ENCODE measurements at places on chromosomes 5 and 9.

GRCh38 chr5:61746831-61747575 is 414.9 kb downstream of the ZSWIM6 start:
- DNase-seq: no peak

DNA sequence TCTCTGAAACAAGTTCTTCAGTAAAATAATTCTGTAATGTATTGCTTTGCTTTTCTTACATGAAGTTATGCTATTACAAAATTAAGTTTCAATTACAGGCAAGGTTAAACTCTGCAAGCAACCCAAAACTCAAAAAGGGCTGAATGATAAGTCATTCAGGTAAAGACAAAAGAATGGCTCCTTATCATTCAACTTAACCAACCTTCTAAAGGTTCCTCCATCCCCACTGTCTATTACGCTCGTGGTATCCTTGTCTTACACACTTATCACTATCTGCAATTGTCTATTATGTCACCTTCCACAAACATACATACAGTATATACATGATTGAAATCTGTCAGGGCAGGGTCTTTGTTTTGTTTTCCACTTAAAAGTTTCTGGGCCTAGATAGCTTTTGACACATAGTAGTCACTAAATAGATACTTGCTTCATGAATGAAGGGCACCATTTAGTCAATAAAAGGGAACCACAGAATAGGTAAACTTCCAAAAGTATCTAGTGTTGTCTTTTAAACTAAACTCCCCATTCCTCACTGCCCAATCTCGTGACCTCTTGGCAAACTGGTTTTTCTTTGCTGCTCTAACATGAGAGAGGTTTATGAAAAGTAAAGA is 6.9 kb downstream of the RPL37 start:
- DNase-seq: no peak

GRCh38 chr9:132927704-132928103 is 16.7 kb downstream of the TSC1 start:
- no peak for DNase-seq

- DNase-seq: no peak
Observed at GRCh38 chr5:80934751-80935150, 25.4 kb upstream of the RASGRF2 start.

- DNase-seq: no peak
Observed at GRCh38 chr5:122142480-122143164, 13.3 kb downstream of the ZNF474 start.

DNA sequence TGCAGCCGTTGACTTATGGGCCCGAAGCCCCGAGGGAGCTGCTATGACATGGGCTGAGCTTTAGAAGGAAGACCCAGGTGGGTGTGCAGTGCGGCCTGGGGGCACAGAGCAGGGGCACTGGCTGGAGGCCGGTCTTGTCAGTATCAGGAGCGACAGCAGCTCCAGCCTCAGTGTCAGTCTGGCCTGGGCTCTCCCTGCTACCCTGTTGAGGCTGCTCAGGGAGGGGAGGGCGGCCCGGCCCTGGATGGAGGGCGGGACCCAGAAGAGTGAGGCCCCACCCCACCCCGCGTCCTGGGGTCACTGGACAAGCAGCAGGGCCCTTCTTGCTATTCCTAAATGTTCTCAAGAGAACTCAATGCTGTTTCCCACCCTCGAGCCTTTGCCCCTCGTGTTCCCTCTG is 18.0 kb downstream of the GFI1B start:
- no peak for DNase-seq

DNA sequence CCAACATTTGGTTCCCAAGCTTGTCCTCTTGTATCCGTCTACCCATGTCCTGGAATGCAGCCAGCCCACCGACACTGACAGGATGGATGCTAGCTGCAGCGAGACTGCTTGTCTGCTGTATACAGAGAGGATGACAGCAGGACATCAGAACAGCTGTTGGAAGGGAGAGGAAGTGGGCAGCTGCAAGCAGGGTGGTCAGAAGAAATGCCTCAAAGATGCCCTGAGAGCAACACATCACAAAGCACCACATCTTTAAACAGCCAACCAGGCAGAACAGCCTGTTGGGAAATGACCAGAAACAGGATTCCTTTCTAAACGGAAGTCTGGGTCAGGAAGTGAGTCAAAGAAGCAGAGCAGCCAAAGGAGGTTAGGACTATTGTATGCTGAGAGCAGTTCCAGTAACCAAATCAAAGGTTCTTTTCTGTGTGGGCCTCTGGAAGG is 219.1 kb downstream of the NDUFS4 start:
- DNase-seq: no peak

- no peak for DNase-seq
Observed at GRCh38 chr9:99129091-99129490, 24.2 kb downstream of the TGFBR1 start.

DNA sequence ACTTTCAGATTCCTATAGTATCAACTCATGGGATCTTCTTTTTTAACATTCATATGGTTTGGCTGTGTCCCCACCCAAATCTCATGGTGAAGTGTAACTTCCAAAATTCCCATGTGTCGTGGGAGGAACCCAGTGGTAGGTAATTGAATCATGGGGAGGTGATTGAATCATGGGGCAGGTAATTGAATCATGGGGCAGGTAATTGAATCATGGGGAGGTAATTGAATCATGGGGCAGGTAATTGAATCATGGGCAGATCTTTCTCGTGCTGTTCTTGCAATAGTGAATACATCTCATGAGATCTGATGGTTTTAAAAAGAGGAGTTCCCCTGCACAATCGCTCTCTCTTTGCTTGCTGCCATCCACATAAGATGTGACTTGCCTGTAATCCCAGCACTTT is 21.8 kb upstream of the AGGF1 start:
- no peak for DNase-seq

DNA sequence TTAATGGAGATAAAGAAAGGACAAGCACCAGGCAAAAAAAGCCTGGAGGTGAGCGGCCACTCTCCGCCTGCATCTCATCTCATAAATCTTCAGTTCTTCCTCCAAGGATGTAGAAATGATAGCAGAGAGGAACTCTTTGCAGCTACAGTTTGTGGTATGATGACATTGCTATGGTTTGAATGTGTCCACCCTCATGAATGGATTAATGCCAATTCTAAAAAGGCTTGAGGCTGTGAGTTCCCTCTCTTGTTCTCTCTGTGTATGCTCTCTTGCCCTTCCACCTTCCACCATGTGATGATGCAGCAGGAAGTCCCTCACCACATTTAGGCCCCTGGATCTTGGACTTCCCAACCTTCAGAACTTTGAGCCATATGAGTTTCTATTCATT is 126.4 kb downstream of the SPOCK1 start:
- no peak for DNase-seq

GRCh38 chr9:98707166-98708102 is 1.3 kb downstream of the GABBR2 start:
- DNase-seq: no peak

- peak; percentile 90 for DNase-seq
Observed at GRCh38 chr5:134503088-134503936, 22.2 kb upstream of the JADE2 start.

DNA sequence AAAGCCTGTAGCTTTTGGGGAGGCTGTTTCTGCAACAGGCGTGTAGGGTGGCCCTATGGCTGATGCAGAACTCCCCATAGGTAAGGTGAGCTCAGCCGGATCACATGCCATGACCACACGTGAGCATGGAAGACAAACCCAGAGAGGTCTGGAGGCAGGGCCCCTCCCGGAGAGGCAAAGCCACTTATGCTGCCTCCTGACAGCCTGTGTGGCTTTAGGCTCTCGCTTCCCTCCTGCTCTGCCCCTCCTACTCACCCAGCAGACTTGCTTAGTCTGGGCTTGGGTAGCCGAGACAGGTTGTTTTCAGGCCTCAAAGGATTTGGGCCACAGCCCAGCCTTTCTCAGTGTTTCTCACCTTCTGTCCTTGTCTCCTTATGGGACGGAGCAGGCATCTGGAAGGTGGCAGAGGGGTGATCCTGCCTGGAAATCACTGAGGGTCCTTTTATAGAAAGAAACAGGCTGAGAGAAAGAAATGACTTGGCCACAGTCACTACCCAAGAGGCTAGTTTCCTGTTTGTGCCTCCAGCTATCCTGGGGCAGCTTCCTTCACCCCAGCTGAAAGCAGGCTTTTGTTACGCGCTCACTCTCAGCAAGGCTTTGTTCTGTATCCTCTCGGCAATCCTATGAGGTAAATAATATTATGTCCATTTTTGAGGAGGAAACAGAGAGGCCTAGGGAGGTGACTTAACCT is 89.9 kb downstream of the DAB2IP start:
- no peak for DNase-seq

- no peak for DNase-seq
Observed at GRCh38 chr5:122137702-122138101, 8.4 kb downstream of the ZNF474 start.

DNA sequence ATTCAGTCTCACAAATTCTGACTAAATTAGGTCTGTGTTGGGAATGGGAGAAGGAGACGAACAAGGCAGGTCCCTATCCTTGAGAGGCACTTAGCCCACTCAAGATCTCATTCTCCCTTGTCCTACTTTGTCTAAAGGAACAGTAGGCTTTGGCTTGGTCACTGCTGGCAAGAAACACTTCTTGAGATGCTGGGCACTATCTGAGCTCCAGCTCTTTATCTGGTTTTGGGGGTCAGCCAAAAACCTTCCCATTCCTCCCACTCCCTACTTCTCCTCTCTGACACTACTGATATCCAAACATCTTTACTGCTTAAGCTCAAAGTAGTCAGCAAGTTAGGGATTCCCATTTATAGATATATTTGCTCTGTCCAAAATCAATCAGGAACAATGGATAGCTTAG is 155.2 kb downstream of the MAPKAP1 start:
- DNase-seq: no peak

- no peak for DNase-seq
Observed at GRCh38 chr5:176425138-176425537, 8.8 kb upstream of the CLTB start.

DNA sequence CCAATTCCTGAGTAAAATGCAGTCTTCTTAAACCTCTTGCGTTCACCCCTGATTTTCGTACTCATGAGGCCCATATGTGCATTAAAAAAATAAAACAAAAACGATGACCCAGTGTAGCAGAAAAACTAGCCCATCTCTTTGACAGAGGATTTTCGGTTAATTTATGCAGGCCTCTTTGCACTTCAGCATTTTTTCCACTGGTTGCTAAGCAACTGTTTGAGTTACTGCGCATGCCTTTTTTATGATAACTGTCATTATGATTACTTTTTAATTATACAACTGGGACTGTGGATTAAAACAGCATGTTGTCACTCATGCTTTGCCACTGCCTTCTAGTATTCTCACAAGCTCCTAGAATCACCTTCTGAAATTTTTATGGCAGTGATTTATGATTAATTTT is 165.0 kb downstream of the SMARCA2 start:
- DNase-seq: no peak

GRCh38 chr5:155915601-155916000 is 411.4 kb upstream of the SGCD start:
- DNase-seq: no peak

DNA sequence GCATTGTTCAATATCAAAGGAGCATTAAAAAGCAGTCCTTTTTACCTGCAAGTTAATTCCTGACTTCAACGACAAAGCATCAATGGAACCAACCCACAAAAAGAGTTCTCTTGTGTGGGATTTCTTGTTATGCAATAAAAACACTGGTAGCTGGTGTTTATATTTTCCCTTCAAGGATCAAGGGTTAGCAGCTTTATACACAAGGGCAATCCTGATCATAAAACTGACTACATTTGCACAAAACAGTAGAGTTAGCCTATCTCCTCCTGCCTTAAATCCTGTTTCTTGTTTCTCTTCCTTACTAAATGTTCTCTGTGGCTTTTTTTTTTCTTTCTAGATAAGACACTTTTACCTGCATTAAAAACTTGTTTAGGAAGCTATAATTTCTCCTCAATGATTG is 306.4 kb downstream of the SLCO4C1 start:
- DNase-seq: no peak

DNA sequence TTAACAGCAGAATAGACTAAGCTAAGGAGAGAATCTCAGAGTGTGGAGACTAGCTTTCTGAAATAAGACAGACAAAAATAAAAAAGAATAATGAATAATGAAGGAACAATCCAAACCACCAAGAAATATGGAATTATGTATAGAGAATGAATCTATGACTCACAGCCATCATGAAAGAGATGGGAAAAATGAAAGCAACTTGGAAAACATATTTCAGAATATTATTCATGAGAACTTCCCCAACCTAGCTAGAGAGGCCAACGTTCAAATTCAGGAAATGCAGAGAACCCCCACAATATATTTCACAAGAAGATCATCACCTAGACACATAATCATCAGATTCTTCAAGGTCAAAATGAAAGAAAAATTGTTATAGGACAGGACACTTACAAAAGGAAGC is 349.0 kb upstream of the MPDZ start:
- no peak for DNase-seq

DNA sequence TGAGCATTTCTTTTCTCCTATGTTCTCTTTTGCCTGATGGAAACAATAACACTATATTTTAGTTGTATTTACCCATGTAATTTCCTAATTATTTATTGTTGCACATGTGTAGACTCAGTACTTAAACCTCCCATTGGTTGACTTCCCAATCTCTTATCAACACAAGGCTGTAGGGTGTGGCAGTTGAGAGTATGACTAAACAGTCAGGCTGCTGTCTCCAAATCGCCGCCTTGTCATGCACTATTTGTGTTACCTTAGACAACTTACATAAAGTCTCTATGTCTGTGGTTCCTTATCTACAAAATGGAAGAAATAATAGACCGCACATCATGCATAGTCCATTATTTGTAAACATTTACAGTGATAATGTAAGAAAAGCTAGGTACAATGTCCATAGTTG is 68.9 kb upstream of the EFNA5 start:
- DNase-seq: no peak

DNA sequence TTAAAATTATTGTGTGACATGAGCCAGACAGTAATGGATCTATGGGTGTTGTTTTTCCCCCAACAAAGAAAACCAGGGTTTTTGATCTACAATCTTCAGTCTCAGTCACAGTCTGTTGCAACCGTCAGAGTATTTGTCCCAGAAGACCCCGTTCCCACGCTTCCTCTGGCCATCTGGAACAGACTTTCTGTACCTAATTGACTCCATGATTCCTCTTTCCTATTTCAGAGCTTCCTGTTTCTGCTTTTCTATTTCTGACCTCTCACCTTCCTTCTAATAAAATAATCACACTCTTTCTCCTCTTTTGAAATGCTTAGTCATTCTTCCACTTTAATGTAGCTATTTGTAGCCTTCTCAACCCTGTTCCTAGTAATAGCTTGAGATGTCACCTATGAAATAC is 1044.8 kb downstream of the DTWD2 start:
- DNase-seq: no peak
